ENCODE measurements at places on chromosomes 12 and 14.

- peak; percentile 58 for DNase-seq
These were observed 35.9 kb downstream of the FBLN5 start for GRCh38 chr14:91911474-91912032.

- no peak for DNase-seq
These were observed 146.8 kb upstream of the KITLG start for GRCh38 chr12:88726806-88727720.

GRCh38 chr12:124779161-124780141, 84.2 kb downstream of the SCARB1 start:
- peak; percentile 87 for DNase-seq

DNA sequence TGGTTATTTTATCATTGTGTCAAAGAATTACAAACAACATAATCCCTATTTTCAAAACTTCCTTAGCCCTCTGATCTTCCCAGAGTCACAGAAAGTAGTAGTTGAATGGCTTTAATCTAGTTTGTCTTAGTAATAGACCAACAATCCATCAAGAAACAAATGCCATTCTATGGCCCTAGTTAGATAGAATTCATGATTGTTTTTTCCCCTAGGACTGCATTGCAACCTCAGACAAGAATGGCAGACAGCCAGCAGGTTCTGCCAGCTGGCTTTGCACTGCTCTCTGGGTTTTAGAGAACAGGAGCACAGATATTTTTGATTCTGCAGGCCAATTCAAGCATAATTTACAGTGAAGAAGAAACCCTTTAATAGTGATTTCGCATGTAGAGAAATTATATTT, 33.8 kb downstream of the SYT1 start:
- no peak for DNase-seq

DNA sequence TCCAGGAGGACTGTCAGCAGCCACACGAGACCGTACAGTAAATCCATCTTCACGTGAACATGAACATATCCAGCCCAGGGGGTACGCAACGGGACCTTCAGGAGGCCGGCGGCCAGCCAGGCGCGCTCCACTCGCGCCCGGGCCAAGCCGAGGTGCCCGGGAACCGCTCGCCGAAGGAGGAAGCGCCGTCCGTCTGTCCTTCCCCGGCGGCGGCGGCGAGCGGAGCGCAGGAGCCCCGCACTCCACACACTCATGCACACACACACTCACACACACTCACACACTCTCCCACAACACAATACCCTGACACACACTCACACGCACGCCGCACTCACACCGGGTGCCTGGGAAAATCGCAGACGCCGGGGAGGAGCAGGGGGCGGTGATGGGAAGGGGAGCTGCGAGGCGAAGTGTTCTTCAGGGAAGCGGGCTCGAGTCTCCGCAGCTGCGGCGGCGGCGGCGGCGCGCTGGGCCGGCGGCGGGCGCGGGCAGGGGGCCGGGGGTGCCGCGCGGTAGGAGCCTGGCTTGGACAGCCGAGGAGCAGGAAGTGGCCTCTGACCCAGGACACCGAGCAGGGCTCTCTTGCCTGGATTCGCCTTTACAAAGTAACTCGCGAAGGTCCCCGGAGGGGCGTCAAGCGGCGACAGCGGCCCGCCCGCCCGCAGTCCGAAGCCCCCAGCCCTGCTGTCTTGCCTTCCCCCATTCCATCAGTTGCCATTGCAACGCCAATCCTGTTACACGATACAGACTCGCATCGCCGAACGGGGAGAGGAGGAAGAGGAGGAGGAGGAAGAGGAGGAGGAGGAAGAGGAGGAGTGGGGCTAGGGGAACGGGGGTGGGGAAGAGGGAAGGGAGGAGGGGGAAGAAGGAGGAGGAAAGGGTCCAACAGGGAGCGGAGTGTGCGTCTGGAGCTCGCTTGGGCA, 601 bp downstream of the MDGA2 start:
- DNase-seq = no peak

- DNase-seq = no peak
These were observed 126.7 kb downstream of the TMEM132D start for GRCh38 chr12:129776977-129777667.

- peak; percentile 21 for DNase-seq
These were observed 44.4 kb upstream of the CERS5 start for GRCh38 chr12:50211392-50212070.

- DNase-seq = no peak
These were observed 133.2 kb downstream of the ANO4 start for GRCh38 chr12:100927826-100928225.

- no peak for DNase-seq
These were observed 24.6 kb downstream of the RPS6KA5 start for GRCh38 chr14:91035855-91036254.

- DNase-seq = no peak
These were observed 357.0 kb downstream of the TMEM121 start for GRCh38 chr14:105883066-105884005.

- DNase-seq = no peak
These were observed 77.6 kb downstream of the CNTN1 start for GRCh38 chr12:40769846-40770245.

- no peak for DNase-seq
These were observed 21.0 kb downstream of the CFAP54 start for GRCh38 chr12:96510306-96510764.

DNA sequence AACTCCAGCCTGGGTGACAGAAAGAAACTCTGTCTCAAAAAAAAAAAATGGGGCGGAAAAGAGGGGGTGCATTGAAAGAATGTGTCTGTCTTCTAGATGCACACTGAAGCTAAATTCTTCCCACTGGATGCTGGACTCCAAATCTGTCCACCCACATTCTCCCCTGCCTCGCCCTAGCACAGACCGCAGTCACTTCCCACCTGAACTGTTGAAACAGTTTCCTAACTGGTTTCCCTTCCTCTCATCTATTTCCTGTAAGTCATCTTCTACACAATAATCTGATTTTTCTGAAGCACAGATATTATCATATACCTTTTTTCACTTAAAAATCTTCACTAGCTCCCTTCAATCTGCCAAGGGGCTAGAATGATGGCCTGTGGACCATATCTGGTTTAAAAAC, 1.5 kb upstream of the HCAR1 start:
- no peak for DNase-seq

DNA sequence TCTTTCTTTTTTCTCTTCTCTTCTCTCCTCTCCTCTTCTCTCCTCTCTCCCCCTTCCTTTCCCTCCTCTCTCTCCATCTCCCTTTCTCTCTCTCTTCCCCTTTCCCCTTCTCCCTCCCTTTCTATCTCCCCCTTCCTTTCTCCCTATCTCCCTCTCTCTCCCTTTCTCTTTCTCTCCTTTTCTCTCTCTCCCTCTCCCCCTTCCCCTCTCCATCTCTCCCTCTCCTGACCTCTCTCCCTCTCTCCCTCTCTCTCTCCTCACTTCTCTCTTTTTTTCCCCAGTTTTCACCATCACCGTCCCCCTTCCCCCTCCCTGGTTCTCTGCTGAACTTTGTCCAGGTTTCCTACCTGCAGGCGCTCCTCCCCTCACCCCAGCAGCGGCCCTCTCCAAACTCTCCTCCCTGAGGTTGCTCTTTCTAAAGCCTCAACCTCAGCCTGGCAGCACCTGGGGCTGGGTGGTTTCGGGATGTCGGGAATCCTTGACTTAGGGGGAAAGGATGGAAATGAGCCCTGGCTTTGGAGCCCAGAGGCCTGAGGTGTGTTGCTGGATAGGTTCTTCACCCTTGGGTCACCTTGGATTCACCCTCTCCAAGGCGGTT, 14.7 kb upstream of the TBX3 start:
- DNase-seq = no peak

GRCh38 chr14:48735607-48736006, 850.6 kb downstream of the RPS29 start:
- DNase-seq = no peak

DNA sequence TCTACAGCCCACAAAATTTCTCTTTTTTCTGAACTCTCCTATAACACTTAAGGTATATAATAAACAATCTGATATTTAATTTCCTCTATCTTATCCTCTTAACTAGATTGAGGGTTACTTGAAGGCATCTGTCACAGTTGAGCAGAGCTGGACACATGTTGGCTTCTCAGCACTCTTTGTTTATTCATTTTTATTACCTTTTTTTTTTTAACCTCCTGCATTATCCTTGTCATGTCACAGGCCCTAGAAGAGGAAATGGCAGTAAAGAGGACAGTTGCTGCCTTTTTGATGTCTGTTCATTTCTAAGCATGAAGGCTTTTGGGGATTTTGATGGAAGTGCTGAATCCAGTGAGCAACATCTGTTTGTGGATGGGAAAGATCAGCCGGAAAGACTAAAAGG, 32.5 kb upstream of the EVL start:
- DNase-seq = no peak

DNA sequence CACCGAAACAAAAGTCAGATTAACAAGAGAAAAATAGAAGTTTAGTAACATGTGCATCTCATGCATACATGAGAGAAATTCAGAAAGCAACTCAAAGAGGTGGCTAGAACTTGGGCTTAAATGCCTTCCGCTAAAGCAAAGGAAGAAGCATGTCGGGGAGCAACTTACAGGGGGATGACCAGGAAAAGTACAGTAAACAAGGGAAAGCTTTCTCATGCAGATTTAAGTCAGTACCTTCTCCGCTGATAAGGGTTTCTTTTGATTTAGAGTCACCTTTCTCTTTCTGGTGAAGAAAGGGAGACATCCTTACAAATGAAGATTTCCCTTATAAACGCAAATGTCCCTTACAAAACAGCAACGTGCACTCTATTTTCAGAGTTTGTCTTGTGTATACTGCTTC, 6.0 kb upstream of the RNASE6 start:
- DNase-seq = no peak

- DNase-seq = peak; percentile 73
These were observed 4.3 kb upstream of the CD9 start for GRCh38 chr12:6195665-6196535.

GRCh38 chr14:52399104-52399503, 85.0 kb downstream of the PTGER2 start:
- DNase-seq = no peak

DNA sequence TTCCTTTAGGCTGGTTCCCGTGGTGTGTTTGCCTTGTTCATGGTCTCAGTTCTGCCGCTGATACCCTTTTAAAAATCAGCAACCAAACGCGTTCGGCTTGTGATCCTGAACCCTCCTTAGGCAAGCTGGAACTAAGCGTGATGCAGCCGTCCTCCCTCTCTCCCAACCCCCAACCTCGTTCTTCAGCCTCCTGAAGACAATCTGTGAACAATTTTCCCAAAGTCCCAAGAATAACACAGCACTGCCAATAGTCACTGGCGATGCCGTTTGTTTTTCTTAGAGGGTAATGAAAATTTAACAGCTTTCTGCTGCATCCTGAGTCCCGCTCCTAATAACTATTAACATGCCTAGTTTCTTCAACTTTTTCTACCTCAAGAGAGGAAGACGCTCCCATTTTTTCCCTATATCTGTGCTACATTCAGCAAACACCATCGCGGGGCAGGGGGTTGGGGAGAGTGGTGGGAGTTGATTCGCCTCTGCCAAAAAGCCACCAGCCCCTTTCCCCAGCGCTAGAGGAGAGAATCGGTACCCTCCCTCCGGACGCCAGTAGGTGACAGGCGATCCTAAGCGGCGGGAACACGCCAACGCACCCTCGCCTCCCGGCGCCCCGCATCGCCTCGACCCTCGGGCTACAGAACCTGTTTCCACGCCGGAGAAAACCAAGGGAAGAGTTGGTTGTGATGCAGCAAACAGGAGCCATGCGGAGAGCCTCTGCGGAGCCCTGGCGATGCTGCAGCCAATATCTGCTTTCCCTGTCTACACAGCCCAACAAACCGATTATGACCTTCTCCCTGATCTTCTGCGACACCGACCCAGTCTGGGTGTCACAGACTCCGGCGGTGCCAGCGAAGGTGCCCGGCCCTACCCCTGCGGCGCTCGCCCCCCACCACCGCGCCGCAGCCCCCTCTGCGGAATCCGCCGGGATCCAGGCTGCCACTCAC, 752 bp downstream of the PRICKLE1 start:
- peak; percentile 11 for DNase-seq

DNA sequence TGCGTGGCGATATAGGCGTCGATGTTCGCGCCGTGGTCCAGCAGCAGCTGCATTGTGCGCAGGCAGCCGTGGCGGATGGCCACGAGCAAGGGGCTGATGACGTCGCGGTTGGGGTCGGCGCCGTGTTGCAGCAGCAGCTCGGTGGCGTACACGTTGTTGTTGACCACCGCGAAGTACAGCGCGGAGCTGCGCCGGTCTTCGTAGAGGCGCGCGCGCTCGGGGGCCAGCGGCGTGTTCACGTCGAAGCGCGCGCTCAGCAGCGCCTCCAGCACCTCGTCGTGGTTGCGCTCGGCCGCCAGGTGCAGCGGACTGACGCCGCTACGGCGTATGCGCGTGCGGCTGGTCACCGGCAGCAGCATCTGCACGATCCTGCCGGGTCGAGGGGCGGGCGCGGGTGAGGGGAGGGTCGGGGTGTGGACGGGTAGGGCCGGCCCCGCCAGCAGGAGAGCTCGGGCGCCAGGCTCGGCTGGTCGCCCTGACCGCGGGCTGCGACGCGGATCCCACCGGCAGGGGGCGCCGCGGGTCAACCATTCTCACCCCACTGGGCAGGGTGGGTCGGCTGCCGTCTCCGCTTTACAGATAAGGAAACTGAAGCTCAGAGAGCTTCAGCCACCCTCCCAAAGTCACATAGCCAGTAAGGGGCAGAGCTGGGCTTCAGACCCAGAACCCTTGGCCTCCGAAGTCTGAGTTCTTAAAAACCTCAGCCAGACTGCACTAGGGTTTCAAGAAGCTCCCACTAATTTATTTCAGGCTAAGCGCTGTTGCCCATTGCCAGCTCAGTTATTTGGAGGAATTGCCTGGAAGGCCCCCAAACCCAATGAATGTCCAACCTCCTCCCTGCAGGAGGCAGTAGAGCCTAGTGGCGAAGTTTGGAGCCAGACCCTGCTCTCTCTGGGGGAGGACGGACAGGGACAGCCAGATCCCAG, 12.4 kb downstream of the FAM181A start:
- peak; percentile 81 for DNase-seq

DNA sequence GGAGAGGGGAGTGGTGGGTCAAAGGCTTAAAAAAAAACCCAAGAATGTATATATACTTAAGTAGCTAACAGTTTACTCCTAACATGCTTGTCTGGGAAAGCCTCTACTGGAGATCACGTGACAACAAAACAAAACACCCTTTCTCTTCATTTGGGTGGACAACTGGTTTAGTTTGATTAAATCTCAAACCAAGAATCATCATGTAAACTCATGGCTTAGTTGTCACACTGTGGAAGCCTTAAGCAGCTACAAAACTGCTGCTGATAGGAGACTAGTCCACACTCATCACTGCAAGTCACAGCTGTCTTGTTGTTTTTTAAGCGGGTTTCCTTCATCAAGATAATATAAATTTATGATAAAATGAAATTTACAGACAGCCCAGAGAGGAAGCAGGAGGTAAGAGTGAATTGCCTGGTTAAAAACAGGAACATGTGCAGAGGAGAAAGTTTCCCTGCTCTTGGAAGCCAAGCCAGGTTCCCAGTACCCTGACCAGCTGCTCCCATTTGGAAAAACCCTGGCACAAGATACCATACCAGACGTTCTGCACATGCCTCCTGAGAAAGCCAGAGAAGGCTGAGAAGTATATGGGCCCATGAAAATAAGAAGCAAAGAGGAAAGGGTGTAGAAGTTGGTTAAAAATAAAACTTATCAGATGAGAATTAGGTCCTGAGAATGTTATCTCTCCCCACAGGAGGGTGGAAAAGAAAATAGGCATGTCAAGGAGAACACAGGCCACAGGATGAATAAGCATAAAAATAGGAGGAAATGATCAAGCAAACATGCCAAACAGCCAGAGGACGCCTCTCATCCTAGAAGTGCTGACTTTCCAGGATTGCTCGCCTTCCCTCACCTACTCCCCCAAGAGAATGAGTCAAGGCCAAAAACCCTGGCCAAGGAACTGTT, 34.0 kb downstream of the EGLN3 start:
- no peak for DNase-seq
